ENCODE measurements at places on chromosomes 5 and 9.

DNA sequence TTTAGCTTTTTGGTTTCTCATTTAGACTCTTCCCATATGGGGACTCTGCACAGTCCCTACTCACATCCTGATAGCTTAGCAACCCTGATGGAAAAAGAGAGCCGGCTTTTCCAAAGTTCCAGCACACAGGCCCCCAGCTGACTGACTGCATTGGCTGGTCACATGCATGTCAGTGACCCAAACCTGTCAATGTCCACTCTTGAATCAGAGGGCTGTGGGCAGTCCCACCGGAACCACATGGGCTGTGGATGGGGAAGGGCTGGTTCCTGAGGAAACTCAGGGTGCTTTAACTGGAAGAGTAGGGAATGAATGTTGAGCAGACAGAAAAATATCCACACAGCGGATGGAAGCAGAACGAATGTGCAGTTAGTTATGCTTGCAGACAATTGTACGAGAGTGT lies 136.6 kb downstream of the NSG2 start:
- no peak for DNase-seq

- no peak for DNase-seq
Measured at GRCh38 chr5:153745778-153746395, 255.4 kb downstream of the GRIA1 start.

GRCh38 chr5:51181208-51181894 lies 201.9 kb upstream of the ISL1 start:
- DNase-seq = no peak

GRCh38 chr9:83449166-83449565 lies 89.0 kb downstream of the FRMD3 start:
- no peak for DNase-seq

DNA sequence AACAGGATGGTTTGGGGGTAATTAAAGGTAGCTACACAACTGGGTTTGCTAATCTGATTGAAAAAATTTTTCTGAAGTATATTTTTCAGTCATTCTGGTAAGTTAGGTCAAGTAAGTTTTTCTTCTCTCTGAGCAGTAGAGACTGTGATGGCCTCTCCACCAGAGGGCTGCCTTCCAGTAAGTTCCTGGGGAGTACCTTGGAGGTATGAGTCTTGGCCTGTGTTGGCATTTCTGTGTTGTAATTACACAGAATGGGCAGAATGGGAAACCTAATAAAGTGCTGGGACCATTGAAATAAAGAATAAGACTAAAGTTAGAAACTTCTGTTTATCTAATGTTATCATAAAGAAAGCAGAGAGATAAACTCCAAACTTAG lies 430.8 kb downstream of the ARHGEF28 start:
- no peak for DNase-seq

Measured in nephron progenitor cell (in vitro differentiated cells).